ENCODE measurements at places on chromosomes 7 and 10.

GRCh38 chr7:8783229-8783628, 349.8 kb downstream of the NXPH1 start:
- no peak for DNase-seq

DNA sequence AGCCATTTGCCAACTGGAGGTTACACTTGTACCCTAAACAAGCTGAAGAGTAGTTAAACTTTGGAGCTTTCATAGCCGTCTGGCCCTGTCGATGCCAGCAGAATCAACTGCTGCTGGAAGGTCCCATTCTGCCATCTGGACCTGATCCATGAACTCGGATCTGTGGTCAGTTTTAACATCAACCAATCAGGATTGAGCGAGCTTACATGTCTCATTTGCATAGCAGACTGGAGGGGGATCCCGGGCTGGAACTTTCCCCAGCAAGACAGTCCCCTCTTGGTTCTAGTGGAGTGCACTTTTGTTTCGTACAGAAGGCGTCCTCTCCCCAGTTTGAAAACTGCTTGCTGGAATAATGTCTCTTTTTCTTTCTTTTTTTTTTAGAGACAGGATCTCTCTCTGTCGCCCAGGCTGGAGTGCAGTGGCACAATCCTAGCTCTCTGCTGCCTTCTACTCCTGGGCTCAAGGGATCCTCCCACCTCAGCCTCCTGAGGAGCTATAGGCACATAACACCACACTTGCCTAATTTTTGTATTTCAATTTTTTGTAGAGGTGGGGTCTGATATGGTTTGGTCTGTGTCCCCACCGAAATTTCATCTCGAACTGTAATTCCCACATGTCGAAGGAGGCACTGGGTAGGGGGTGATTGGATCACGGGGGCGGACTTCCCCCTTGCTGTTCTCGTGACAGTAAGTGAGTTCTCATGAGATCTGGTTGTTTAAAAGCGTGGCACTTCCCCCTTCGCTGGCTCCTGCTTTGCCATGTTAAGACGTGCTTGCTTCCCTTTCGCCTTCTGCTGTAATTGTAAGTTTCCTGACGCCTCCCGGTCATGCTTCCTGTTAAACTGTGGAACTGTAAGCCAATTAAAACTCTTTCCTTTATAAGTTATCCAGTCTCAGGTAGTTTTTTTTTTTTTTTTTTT, 42.8 kb upstream of the SEPHS1 start:
- DNase-seq: no peak

DNA sequence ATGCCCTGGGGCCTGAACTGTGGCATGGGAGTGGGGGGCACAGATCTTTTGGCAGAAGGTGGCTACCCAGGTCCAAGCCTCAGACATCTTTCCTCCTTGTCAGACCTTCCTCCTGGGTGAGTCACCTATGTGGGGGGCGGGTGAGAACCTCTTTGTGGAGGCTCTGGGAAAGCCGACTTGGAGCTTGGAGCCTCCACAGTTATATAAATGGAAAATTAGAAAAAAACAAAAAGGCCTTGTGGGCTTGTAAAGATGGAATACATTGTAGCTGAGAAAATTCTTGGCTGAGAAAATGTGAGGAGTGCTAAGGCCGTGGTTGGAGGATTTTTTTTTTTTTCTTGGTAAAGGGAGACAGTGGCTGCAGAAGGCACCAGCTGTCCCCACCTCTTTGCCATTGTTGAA, 292.5 kb downstream of the CCDC3 start:
- no peak for DNase-seq

DNA sequence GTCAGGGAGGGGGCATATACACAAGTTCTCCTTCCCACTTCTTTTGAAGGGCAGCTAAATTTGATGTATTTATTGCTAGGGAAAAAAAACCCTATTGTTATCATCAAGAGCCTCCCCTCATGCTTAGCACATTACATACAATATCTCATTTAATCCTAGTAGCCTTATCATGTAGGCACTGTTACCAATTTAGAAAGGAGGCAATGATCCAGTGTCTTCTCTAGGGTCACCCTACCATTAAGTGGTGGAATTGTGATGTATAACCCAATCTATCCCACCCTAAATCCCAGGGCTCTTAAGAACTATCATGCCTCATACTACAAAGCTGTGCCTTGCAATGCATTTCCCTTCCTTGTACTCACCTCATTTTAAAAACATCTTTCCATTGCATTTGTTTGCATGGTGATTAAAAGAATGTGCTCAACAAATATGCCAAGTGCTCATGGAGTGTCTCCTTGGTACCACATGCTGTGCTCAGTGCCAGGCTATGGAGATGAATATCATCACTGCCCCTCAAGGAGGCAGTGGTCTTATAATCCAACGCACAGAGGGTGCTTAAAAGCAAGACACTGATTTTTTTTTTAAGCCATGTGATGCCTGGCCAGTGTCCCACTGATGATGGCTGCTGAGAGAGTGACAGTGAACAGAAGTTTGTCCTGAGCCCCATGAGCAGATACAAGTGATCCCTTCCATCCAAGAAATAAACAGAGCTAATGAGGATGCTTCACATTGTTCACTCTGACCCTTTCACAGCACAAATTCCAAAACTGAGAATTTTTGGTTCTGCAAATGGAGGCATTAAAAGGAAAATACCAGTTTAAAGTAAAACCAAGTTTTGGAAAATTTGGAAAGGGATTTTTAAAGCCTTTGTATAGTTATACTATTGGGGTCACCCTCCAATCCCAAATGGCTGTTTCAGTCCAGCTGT, 98.2 kb downstream of the SORBS1 start:
- no peak for DNase-seq

DNA sequence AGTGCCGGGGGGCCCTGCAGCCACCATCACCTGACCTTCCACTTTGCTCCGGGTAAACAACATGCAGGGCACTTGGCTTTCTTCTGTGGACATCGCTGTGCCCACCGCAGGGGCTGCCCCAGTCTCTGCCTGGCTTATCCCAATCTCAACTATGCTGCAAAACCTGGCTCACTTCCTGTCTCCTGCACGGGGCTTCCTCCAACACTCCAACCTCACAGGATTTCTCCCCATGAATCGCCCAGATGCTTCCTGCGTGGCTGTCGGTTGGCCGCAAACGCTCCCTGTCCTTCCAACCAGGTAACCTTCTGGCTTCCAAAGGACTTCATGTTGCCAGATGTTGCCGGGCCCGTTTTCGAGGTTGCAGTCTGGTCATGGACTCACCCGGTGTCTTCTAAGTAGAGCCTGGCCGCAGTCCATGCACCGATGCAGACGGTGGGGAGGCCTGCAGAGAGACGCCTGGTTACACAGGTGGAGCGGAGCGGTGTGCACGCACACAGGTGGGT, 109.0 kb downstream of the VIPR2 start:
- no peak for DNase-seq
